ENCODE measurements at places on chromosomes 1 and 21.

GRCh38 chr1:53123453-53124140, 18.8 kb downstream of the SLC1A7 start:
- DNase-seq, result no peak

DNA sequence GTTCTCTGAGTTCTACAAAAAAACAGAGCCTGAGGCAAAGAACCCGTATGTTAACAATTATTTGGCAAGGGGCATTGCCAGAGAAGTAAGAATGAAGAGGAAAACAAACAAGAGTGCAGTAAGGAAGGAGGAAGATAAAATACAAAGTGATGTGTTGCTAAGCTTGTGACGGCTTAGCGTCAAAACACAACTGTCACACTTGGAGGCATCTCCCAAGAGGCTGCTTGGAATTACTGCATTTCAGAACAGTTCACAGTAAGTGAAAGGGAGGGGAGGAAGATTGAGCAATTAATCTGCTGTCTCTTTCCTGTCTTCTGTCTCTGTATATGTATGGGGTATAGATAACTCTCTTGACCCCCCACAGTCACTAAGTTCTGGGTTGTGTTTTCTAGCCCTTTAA, 1017.0 kb upstream of the TMPRSS15 start:
- DNase-seq, result no peak

DNA sequence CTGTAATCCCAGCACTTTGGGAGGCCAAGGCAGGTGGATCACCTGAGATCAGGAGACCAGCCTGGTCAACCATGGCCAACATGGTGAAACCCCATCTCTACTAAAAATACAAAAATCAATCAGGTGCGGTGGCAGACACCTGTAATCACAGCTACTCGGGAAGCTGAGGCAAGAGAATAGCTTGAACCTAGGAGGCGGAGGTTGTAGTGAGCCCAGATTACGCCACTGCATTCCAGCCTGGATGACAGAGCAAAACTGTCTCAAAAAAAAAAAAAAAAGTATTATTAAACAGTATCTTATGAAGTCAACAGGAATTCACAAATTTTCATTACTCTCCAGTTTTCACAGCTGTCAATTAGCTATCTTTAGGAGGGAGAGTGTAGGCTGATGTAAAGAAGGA, 3.8 kb downstream of the ACBD6 start:
- no peak for DNase-seq

DNA sequence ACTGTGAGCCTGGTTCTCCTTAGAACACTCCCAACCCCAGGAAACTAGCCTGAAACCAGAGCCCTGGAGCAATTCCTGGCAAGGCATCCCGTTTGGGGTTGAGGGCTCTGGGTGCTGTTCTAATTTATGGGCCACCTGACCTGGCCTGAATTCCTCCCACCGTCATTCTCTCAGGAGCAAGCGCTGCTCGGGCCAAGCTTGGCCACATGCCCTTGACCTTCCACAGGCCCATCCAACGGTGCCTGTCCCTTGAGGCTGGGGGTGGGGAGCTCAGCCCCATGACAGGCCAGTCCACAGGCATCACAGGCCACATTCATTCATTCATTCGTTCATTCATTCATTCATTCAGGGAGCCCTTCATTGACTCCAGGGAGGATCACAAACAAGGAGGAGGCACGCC, 5.3 kb downstream of the PADI2 start:
- no peak for DNase-seq

- DNase-seq, result no peak
These were observed 230.4 kb downstream of the SLC35F3 start for GRCh38 chr1:234134878-234135277.

DNA sequence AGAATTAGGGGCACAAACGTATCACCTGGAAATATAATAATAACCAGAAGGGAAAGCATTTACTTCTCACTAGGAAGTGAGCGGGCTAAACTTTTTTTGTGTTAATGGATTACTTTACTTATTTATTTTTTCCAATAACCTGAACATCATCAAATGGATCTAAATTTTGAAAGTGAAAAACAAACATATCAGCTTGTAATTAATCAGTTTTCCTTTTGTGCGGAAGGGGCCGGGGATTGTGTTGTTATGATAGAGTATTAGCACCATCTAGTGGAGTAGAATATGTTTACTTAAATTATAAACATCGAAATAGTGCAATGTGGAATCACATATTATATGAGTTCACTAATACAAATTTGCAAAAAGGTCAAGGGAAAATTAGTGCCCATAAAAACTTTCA, 9.0 kb downstream of the CFH start:
- no peak for DNase-seq

DNA sequence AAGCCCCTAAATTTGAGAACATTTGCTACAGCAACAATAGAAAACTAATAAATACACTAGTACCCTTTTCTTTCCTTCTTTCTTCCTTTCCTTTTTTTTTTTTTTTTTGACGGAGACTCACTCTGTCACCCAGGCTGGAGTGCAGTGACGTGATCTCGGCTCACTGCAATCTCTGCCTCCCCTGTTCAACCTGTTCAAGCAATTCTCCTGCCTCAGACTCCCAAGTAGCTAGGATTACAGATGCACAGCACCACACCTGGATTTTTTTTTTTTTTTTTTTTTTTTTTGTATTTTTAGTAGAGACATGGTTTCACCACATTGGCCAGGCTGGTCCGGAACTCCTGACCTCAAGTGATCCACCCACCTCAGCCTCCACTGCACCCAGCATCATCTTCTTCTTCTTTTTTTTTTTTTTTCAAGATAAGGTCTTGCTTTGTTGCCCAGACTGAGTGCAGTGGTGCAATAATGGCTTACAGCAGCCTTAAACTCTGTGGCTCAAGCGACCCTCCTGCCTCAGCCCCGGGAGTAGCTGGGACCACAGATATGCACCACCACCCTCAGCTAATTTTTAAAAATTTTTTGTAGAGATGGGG, 19.6 kb upstream of the CBR3 start:
- no peak for DNase-seq

DNA sequence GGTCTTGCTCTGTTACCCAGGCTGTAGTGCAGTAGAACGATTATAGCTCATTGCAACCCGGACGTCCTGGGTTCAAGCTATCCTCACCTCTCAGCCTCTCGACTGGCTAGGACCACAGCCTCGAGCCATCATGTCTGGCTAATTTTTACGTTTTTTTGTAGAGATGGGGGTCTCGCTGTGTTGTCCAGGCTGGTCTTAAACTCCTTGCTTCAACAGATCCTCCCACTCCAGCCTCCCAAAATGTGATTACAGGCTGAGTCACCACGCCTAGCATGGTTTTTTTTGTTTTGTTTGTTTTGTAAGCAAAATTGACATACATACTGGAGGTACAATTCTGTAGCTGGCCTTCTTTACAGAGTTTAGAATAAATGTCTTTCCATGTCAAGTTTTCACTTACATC, 994 bp upstream of the LAMTOR5 start:
- no peak for DNase-seq

DNA sequence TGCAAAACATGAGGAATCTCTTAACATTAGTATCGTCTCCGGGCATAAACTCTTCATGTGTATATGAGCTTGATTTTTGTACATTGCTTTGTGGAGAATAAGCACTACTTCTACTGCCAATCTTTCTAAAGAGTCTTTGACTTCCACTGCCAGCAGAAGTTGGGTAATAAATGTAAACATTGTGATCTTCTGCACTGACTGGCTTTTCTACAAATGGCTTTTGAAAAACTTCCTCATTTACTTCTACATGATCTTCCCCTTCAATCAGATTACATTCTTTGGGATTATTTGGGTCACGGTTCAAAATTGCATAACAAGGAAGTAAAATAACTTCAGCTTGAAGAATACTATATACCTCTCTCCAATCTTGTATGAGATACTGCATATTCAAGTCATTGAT, 30.4 kb upstream of the SLC44A5 start:
- DNase-seq, result no peak

DNA sequence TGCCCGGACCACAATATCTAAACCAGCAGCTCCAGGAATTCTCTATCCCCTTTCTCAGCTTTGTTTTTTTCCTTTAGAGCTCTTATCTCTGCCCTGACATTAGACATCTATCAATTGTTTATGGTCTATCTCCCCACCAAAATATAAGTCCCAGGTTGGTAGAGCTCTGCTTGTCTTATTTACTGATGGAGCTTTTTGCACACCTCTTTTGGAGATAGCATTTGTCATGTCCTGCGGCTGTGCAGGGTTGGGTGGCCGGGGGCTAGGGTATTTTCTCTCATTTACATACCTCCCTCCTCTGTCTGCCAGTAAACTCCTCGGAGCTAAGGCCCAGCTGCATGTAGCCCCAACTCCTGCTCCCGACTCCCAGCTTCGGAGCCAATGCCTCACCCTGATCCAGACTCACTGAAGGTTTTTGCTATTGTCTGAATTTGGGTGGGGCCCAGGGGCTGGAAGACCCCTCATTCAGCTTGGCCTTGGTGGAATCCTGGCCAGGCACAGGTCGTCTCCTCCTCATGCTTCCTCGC, 11.1 kb upstream of the PDE9A start:
- no peak for DNase-seq

DNA sequence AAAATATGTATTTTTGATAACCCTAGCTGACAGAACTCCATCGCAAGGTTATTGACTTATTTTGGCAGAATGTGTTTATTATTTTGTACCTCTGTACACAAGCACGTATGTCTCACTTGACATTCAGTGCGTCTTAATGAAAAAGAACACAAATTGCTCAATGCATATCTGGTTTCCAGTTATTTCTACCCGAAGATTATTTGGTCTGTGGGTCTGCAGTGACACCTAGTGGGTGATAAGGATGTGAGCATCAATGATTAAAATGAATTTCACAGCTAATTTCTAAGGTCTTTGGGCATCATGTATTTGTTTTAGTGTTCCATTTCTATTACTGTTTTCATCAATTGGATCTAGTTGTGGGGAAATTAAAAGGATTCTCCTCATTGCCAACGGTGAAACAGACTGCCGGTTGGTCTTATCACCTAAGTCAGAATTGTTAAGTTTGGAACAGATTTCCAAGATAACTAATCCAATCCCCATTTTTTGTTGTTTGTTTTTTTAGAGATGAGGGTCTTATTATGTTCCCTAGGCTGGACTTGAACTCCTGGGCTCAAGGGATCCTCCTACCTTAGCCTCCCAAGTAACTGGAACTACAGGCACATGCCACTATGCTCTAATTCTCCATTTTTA, 13.9 kb downstream of the DDX20 start:
- no peak for DNase-seq

- no peak for DNase-seq
These were observed 4.5 kb downstream of the PAFAH2 start for GRCh38 chr1:25993197-25993951.

- DNase-seq, result no peak
These were observed 17.6 kb downstream of the SLC2A1 start for GRCh38 chr1:42940851-42941639.

GRCh38 chr1:193741228-193741627, 554.8 kb upstream of the B3GALT2 start:
- DNase-seq, result no peak

- DNase-seq, result no peak
These were observed 60.4 kb downstream of the KIF21B start for GRCh38 chr1:200963076-200963475.

DNA sequence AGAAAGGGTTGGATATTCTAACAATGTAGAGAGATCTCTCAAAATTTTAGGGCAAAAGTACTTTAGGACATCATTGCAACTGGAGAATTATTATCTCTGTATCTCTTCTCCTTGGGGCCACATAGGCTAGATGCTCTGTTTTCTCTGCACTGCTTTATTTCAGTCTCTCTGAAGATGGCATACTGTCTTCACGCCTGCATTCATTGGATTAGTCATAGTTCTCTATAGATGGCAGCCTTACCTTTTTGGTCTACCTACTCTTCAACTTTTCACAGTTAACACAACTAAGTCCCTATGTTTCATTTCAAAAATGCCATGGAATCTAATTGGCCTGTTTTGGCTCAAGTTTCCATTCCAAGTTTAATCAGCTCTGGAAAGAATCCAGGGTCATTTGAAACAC, 1623.3 kb upstream of the B3GALT2 start:
- DNase-seq, result no peak

- DNase-seq, result peak; percentile 67
These were observed at the start of gene PLA2G4A for GRCh38 chr1:186828611-186829454. Gene PLA2G4A, plus strand, starts transcription at chr1:186828949. Its CDS starts 25,406 bp downstream, at chr1:186854355.

- DNase-seq, result no peak
These were observed 174.3 kb upstream of the DPT start for GRCh38 chr1:168903237-168903830.

- DNase-seq, result no peak
These were observed 195.2 kb downstream of the TOMM20 start for GRCh38 chr1:234933475-234933874.

GRCh38 chr1:178531887-178532286, 19.0 kb downstream of the TEX35 start:
- DNase-seq, result no peak

DNA sequence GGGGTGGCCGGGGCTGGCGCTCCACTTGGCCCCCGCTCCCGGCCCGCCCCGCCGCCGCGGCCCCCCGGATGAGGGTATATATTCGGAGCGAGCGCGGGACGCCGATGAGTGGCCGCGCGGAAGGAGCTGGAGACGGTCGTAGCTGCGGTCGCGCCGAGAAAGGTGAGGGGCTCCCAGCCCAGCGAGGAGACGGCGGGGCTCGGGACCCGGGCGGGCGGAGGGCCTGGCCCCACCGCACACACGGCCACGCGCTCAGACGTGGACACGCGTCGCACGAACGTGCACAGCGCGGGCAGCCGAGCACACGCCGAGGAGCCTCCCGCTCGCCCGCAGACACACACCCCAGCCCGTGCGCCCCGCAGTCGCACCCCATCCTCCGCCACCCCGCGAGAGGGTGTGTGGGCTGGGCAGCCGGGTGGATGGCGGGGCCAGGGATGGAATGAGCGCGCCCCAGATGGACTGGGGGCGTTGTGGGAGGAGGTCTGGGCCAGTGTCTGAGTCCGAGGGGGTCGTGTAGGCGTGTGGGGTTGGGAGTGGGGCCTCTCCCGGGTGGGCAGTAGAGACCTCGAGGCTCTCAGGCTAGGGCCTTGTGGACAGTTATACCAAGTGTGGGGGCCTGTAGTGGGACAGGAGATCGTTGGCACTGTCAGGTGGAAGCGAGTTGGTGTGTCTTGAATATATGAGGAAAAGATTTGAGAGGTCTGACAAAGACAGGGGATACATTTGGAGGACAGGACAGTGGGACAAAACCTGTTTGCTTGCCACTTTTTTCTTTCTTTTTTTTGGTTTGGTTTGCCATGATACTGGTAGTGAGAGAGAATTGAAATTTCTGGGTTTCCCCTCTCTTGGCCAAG, at the start of gene UAP1:
Gene UAP1 (plus strand): TSS at position 107 of the 854 bp plus-strand sequence. CDS start 4,347 bp downstream, outside the sequence.
- DNase-seq, result no peak
